ENCODE measurements at places on chromosomes 11 and 22.

DNA sequence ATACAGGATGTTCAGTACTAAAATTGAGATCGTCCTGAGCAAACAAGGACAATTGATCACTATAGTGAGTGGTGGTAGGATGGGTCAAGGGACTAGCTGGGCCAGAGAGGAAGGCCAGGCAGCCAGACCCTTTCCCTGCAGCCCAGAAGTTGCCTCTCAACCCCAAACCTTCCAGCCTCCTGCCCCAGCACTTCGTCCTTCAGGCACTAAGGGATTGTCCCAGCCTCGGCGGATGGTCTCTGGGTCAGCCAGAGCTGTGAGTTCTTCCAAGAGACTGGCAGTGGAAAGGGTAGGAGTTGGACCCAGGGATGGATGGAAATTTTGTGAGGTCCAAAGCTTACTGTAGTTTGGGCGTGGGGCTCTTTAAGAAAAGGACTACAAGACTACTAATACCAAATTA, 3.6 kb upstream of the LMO1 start:
- no peak for DNase-seq

- DNase-seq: no peak
Observed at GRCh38 chr22:23246982-23247766, 66.9 kb downstream of the BCR start.

- no peak for DNase-seq
Observed at GRCh38 chr22:46969961-46970360, 207.5 kb downstream of the TBC1D22A start.

- DNase-seq: no peak
Observed at GRCh38 chr22:37274380-37274862, 7.9 kb upstream of the CYTH4 start.
